NCI-H2029 treated with DMSO at 0.1 percent for 48 hours (cell line): ENCODE measurements at places on chromosomes 1 and 21.

DNA sequence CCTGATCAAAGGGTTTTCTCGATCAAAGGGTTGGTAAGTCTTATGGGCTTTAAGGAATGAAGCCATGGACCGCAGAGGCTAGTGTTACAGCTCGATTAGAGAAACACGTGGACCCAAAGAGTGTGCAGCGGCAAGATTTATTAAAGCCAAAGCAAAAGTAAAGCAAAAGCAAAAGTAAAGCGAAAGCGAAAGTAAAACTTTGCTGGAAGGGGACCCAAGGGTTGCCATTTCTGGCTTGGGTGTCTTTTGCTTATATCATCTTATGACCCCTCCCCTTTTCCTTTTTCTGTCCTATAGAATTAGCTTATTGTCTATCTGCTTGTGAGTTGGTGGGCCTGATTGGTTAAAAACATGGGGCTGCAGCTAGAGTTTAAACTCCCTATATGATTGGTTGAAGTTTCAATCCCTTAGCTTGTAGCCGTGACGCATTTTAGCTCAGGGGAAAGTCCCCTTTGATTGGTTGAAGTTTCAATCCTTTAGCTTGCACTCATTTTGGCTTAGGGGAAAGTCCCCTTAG, 957.0 kb downstream of the AMY1C start:
- peak; percentile 75 for DNase-seq

DNA sequence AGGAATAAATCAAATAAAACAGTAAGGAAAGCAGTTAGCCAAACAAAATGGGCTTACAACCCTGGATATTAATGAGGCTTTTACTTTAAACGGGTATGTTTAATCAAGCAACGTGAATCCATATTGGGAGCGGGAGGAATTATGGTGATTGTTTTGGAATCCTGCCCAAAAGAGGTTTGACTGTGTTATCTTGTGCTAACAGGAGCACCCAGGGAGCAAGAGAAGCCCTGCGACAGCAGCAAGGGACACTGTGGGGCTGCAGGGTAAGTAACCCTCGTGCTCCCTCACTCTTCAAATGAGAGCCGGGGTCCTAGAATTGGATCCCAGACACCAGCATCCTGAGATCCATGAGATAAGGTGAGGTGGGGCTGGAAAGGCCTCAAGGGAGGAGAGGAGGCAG, 72.6 kb upstream of the PGBD5 start:
- peak; percentile 25 for DNase-seq

GRCh38 chr1:74714429-74715235, 18.2 kb downstream of the CRYZ start:
- DNase-seq, result no peak

- DNase-seq, result no peak
Measured at GRCh38 chr21:16872616-16873015, 640.2 kb upstream of the CXADR start.

DNA sequence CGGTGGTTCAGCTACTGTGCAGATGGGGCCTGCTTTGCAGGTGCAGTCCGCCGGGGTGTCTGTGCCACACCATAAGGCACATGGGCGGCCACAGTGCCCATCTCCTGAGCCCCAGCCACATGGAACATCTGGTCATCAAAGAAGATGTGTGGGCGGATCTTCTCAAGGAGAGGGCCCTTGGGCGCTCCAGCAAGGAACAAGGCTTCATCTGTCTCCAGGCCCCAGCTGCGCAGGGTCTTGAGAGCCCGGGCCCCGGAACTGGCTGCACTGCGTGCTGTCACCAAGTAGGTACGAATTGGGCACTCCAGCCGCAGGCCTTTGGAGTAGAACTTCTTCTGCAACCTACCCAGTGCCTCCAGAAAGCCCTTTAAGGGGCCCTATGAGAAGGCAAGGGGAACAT, 12.8 kb downstream of the NT5C1A start:
- DNase-seq, result no peak
